Muscle of arm (tissue), 14 donors: ENCODE measurements at places on chromosomes 1 and 21. TPM values are rescaled to one million over a fixed set of nuclear protein-coding genes. Genes with fewer than 3 reads are reported as not detected.
A peak's percentile ranks its signal among the peaks of the same experiment; 100 is the strongest.

DNA sequence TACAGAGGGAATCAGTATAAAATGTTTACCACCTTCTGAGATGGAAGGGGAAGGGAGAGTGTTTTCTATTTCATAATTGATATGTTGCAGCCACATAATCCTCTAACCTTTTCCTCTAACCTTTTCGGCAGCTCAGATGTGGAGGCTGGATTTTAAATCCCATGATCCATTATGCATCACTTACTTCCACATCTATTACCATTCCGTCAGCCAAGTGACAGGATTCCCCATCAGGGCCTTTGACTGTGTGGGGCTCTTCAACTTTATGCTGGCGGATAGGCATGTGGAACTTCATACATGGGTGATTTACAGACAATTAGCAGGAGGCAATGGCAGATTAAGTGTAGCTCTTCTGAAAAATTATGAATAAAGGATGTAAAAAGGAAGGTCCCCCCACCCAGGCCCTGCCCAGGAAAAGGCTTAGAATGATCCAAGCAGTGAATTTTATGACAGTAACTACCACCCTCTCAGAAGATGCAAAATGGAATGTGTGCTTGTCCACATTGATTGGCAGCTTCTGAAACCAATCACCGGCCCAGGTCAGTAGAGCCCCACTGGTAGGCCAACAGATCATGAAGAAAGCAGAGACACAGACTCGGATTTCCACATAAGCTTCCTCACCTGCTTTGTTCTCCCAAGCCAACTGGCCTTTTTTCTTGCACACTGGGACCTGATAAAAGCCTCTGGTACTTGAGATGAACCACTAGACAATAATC is 147.0 kb downstream of the ST6GALNAC5 start:
- DNase-seq = no peak

DNA sequence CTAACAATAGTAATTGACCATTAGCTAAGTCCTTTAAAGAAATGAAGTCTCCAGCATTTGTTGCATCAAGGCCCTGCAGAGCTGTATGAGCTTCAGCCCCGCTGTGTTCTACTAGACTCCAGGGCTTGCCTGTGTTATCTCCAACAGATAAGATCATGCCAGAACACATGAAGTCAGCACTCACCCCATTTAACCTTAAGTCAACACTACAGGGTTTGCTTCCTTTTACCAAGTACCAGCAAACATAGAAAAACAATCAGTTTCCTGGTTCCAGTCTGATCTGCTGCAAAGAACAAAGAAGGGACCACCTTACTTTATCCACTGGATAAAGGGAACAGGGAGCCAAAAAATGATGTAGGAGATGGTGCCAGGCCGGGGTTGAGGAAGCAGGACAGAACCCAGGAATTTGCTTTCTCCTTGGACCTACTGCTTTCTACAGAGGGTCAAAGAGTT is 41.3 kb upstream of the ENAH start:
- DNase-seq = no peak

GRCh38 chr21:46662367-46662654 is 26.8 kb downstream of the PRMT2 start:
- DNase-seq = no peak

DNA sequence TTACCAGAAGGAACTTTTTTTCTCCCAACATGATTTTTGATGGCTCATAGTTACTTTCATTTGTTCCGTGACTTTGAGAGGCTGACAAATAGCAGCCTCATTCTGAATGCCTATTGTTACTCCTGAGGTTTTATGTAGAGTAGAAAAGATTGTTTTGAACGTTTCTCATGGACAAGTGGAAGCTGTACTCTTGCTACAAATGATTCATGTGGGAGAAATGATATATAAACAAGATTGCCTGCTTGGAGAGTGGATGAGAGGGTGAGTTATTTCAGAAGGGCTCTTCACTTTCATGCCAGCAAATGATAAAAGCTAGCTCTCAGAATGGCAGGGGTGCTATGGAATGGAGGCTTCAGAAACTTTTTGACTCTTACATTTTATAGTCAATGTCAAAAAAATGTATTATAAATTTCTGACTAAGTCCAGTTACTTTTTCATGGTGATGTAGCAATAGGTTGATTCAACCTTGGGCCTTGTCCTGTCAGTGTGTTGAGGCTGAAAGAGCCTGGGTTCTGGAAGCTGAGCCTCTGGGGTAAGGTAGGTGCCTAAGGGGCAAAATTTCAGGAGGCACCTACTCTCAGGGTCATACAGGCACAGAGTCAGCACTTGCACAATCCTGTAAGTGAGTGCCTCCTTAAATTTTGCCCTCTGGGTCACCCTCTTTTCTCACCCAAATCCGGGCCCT is 19.4 kb downstream of the JUN start:
- DNase-seq = no peak

DNA sequence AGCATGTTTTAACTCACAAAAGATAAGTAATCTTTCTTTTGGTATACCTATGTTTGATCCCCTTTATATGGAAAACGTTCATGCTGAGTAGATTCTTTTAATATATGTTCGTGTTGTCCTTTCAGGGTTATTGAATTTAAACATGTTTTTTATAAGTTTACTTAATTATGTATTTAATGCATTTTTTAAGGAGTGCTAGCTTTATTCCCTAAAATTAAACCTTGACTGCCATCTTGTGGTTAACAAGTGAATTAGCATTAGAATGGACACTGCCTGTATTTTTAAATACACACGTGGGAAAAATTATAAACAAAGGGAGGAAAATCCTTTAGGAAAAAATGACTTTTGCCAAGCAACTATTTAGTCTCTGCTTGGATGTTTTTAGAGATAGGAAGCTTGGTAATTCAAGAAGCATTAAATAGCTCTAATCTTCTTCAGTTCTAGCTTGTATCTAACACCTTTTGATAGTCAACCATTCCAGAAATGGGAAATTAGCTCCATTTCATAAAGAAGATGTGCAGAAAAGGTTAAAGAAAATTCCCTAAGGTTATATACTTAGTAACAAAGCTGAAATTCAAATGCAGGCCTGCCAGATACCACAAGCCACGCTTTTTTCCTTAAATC is 43.0 kb downstream of the UBE2U start:
- peak; percentile 40 for DNase-seq

DNA sequence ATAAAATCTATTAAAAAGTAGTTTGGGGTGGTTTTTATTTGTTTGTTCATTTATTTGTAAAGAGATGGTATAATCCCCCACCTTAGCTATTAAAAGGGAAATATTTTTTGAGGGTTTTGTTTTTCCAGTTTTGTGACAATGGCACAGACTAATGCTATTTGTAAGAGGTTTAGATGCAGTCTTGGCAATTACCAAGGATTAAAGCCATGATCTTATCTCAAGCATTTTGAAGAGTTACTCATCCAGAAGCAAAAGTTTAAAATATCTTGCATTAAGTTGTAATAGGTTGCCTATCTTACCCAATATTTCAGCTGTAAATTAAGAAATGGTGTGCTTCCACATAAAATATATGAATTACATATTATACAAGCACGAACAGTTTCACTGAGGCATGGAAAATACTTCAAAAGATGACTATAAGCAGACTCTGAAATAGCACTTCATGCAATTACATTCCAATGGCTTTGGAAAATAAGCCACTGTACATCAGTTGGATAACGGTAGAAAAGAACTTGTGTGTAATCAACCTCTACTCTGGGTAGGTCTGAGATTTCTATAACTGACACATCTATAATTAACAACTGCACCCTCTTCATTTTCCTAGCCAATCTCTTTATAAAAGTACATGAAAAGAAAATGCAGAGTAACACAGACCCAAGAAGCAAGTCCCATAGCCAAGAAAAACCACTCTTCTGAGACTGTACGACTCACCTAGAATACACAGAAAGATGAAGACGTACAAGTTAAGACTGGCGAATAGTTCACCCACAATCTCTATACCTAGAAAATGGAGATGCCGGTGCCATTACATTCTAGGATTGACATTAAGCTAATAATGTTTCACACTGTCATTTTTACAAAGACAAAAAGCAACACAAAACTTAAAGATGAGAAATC is 95.2 kb downstream of the PTPN14 start:
- no peak for DNase-seq

- no peak for DNase-seq
Measured at GRCh38 chr1:45383191-45383590, 43.0 kb upstream of the MUTYH start.

The FAM43B gene
- polyA plus RNA-seq = 0.37 TPM

DNA sequence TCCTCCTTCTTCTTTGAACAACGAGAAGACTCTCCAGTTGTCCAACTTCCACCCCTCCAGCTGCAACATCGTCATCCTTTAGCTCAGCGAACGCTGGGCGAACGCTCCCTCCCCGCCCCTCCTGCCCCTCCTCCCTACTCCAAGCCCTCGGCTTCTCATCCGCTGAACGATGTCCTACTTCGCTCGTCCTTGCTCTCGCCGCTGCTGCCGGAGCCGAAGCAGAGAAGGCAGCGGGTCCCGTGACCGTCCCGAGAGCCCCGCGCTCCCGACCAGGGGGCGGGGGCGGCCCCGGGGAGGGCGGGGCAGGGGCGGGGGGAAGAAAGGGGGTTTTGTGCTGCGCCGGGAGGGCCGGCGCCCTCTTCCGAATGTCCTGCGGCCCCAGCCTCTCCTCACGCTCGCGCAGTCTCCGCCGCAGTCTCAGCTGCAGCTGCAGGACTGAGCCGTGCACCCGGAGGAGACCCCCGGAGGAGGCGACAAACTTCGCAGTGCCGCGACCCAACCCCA is at the start of gene BCAN:
Gene BCAN (plus strand): TSS at position 357 of the 504 bp plus-strand sequence. CDS start 3,938 bp downstream, outside the sequence.
- no peak for DNase-seq

- no peak for DNase-seq
Measured at GRCh38 chr21:25426580-25426979, 180.7 kb downstream of the MRPL39 start.

The CELA3A gene
- not detected for polyA plus RNA-seq

- peak; percentile 13 for DNase-seq
Measured at GRCh38 chr21:37153196-37153934, 80.3 kb downstream of the TTC3 start.

The C1QC gene
- 24.4 TPM for polyA plus RNA-seq

DNA sequence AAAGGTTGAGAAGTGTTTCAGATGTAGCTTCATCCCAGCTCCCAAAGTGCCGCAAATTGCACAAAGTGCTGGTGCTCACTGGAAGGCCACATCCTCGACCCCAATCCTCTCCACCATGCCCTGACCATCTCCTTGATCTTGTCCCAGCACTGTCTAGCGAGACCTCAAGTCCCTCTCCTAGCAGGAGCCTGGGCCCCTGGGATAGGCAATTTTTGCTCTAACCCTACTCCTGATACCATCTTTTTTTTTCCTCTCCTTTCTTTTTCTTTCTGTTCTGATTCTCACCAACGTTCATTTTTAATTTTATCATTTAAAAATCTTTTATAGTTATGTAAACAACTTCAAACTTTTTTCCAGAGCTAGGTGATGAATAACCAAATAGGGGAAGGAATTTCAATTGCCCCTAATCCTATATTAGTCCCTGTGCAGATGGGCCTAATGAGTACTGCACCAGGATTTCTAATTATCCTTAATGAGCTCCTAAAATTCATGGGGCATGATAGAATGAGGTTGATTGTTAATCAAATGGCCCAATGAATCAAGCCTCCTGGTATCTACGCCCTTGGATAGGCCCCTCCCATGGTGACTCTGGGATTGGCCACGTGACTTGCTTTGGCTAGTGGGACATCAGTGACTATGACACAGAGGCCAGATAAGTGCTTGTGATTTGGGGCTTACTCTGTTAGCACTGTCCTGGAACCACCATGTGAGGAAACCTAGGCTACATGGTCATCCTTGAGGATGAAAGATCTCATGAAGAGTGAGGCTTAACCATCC is 41.5 kb upstream of the TENT5B start:
- DNase-seq = no peak

The PCAT6 gene
- polyA plus RNA-seq = 2.6 TPM

DNA sequence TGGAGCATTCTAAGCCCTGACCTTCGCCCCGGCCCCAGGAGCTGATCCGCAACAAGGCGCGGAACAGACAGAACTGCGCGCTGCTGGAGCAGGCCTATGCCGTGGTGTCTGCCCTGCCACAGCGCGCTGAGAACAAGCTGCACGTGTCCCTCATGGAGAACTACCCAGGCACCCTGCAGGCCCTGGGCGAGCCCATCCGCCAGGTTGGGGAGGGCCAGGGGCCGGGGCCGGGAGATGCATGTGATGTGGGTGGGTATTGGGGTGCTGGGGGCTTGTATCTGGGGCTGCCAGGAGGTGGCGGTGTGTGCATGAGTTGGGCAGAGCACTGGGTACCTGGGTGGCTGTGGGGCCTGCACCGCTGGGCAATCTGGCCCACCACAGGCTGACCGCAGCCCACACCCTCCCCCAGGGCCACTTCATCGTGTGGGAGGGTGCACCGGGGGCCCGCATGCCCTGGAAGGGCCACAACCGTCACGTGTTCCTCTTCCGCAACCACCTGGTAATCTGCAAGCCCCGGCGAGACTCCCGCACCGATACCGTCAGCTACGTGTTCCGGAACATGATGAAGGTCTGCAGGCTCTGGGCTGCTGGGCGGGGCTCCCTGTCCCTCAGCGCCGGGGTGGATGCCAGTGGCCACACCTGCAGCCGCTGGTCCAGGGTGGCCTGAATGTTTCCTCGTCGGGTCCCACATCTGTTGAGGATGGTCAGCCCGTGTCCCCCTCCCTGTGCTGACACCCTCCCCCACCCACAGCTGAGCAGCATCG is 65.8 kb downstream of the TRIM11 start:
- no peak for DNase-seq

The ERI3 gene
- 42.0 TPM for polyA plus RNA-seq

The ALX3 gene
- not detected for polyA plus RNA-seq

GRCh38 chr1:207268753-207269511 is 52.5 kb upstream of the CD55 start:
- DNase-seq = no peak

DNA sequence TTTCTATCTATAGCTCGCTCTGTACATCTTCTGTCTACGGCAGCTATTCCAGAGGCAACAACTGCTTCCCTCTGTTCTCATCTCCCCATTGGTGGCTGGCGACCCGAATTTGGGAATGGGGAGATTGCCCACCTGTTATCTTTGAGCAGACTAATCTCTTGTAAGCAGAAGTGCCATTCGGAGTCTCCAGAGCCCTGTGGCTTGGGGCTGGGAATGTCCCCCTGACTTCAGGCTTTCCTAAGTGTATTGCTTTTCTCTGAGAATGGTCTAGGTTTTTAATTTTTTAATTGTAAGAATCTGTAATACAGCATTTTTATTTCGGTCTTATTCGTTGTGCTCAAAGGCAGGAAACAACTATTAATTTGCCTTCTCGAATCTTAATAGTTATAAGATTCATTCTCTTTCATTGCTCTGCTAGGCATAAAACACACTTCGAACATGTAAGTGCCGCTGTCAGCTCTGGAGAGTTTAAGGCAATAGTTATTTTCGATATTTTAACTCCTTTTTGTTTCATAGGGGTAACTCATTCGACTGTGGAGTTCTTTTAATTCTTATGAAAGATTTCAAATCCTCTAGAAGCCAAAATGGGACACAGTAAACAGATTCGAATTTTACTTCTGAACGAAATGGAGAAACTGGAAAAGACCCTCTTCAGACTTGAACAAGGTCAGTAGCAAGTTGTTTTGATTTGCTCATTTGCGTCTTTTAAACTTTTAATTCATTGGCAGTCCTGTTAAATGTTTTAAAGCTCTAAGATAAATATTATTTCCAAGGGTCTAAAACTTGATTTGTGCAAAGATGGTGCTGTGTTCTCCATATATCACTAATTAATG is 514 bp downstream of the AGL start:
- DNase-seq = no peak

The GJA8 gene
- polyA plus RNA-seq = not detected
